ENCODE measurements at places on chromosomes 3 and 15.

- DNase-seq: no peak
Observed at GRCh38 chr3:64411101-64411500, 185.8 kb upstream of the PRICKLE2 start.

GRCh38 chr15:50228866-50229265, 36.7 kb downstream of the HDC start:
- DNase-seq: no peak

DNA sequence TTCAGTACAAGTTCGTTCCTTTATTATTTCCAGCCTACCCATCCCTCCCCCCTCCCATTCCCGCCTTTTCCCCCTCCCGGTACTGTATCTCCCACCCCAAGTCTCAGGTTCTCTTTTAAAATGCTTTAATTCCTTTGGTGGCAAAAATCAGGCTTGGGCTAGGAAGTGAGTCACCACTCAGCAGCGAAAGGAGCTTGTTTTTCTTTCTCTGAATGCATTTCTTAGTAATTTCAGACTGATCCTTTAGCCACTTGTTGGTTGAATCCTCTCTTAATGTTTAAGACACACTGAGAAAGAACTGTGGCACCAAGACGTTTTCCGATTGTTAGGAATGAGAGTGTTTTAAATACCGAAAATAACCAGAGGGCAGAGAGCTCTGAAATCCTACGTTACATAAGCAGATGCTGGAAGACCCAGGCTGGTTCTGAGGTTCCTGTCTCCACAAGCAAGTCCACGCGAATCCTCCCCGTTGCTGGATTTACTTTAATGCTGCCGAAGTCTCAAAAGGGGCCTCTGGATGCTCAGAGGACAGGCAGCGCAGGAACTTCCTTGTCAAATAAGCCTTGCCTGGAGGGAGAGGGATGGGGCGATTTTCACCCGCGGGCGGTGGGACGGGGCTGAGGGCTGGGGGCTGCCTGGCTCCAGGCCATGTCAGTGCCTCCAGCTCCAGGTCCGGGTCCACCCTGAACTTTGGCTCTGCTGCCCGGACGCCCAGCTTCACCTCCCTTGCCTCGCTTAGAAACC, 854 bp upstream of the COL8A1 start:
- peak; percentile 89 for DNase-seq

GRCh38 chr15:43517354-43518196, at the start of gene MAP1A:
TSS of gene MAP1A (plus strand) at chr15:43517608. CDS start at chr15:43521474, 3,866 bp downstream.
- peak; percentile 78 for DNase-seq

- DNase-seq: no peak
Observed at GRCh38 chr3:104906001-104906639, 460.6 kb upstream of the ALCAM start.

DNA sequence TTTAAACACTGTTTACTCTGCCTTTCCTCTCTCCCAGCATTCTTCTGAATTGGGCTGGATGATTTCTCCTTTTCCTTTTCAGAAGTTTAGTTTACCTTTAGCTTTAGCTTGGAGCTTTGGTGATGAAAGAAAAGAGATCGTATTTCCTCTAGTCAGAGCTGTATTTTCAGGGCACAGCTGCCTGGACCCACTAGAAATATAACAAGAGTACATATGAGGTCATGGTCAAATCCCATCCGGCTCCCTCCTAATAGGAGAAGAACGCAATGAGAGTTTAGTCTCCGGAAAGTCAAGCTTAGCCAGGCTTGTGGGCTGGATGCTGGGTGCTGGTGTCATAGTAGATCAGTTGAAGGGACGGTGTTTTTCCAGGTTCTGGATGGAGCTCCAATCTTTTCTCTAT, 177.1 kb upstream of the PFN2 start:
- peak; percentile 91 for DNase-seq

- no peak for DNase-seq
Observed at GRCh38 chr3:128914966-128915645, 35.7 kb downstream of the ACAD9 start.

- DNase-seq: no peak
Observed at GRCh38 chr3:188437926-188438325, 284.0 kb downstream of the LPP start.

- DNase-seq: peak; percentile 94
Observed at GRCh38 chr3:45199837-45200648, 26.0 kb downstream of the TMEM158 start.

DNA sequence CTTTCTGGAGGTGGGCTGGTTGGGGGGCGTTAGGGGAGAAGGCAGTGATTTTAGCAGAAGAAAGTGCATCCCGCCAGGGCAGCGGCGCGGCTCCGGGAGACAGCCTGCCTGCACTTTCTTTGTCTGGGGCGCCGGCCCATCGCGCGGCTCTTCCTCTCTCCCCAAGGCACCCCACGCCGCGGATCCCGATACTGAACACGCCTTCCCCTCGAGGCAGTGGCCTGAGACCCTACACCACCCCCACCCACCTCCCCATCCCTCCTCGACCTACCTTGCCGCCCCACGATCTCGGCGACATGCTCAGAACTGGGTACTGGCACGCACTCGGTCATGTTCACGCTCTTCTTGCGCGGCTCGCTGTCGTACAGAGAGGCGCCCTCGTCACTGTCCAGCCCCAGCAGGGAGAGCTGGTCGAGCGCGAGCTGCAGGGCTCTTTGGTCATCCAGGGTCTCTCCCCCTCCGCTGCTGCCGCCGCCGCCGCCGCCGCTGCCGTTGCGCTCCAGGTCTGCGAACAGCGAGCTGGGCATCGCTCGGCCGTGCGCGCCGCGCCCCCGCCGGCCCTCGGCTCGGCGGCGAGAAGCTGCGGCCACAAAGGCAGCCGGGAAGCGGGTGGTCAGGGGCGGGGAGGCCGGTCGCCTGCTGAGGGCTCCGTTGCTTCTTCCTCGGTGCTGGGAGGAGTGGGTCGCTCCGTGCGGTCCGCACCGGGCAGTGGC, 483 bp downstream of the MEX3B start:
- peak; percentile 56 for DNase-seq

DNA sequence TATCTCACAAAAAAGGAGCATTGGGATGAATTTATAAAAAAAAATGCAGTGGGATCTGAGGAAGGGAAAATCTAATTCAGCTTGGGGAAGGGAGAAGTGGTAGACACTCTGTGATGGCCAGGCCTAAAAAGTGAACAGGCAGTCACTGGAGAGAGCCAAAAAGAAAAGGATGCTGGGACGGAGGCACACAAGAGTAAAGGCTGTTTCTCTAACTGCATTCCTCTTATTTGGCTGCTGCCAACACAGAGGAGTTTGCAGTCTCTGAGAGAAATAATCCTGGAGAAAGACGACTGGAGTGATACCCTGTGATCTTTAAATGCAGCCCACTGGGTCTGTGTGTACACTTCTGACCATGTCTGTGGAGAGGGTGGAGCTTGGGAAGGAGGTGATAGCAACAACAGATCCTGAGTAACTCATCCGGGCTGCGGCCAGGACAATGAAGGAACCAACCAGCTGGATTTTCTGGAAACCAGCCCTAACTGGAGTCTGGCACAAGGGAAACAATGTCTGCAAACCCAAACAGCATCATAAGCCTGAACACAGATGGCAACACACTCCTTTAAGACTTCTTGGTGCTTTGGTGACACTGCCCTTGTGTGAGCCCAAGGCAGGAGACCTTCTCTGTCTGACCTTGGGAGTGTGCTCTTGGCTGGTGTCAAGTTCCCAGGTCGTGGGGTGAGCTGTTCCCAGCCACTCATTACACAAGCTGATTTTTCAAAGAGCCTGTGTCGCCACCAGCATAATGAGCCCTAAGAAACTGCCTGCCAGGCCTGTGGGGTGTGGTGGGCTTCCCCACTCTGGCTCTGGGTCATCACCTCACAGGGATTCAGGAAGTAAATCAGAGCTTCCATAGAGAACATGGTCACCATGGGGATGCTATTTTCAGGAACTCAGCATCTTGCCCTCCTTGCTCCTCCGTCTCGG, 8.0 kb downstream of the FYCO1 start:
- peak; percentile 47 for DNase-seq

DNA sequence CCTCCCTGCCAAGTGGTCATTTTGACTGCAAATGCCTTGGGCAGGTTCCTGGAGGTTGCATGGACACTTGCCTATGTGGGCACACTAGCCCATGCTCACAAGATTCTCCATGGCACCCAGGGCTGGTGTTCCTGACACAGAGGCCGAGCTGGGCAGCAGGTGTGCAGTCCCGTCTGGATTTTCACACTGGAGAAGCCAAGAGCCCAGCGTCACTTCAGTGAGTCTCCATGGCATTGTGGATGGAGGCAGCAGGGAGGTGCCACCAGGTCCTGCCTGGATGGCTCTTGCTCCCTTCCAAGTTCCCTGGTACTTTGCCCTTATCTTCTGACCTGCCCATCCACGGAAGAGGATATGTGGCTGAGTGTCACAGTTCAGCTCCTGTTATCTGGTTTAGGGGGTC, 63.7 kb upstream of the PLCL2 start:
- DNase-seq: no peak

DNA sequence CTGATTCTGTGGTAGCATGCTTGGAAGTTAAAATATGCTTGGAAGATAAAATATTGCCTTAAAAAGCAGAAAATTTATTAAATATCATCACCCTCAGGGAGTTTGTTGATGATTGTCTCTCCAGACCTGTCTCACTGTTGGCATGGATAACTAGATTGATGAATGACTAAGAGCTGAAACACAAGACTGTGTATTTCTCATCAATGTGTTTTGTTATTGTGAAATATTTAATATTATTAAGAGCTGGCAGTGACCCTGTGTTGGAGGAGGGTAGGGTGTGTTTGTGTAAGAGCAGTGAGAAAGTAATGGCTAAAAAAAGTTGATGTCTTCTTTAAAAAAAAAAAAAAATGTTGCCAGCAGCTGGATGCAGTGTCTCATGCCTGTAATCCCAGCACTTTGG, 82.2 kb downstream of the ITPR1 start:
- no peak for DNase-seq

- no peak for DNase-seq
Observed at GRCh38 chr15:99994849-99995248, 261.6 kb upstream of the LYSMD4 start.

GRCh38 chr3:156633335-156633734, 41.1 kb upstream of the TIPARP start:
- peak; percentile 75 for DNase-seq

GRCh38 chr3:175743733-175744400, 884.7 kb downstream of the NAALADL2 start:
- peak; percentile 64 for DNase-seq

DNA sequence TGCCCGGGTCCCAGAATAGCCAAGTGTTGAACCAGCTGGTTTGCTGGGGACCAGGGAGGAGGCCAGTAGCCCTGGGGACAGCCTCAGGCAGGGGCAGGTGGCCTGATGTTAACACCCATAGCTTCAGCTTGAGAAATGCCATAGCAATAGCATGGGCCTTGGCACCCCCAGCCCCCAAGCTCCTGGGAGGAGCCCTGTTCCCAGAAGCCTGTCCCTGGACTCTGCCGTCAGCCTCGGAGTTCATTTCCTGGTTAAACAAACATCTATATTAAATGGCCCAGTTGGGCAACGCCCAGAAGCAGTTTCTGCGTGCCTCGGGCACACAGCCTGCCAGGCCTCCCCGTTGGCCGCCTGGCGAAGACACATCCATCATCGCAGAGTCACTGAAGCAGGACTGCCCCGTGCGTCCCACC, 58.2 kb downstream of the FGD5 start:
- peak; percentile 7 for DNase-seq

- no peak for DNase-seq
Observed at GRCh38 chr3:4220065-4220464, 83.1 kb upstream of the SETMAR start.

GRCh38 chr15:53917109-53917508, 61.1 kb upstream of the UNC13C start:
- no peak for DNase-seq

DNA sequence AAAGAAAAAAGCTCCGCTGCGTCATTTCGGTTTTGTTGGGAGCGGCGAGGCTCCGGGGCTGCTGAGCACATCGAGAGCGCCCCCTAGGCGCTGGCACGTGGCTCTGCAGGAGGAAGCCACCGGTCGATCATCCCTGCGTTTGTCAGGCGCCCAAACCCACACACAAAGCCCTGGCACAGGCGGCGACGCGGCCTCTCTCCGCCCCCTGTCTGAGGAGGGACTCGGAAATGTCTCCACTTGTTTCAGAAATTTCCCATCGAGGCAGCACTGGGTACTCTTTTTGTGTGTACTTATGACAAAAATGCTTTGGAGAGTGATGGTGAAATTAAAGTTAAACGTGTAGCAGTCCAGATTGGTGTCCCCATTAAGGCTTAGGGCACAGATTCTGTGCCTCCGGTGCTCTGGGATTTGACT, 407.3 kb upstream of the ONECUT1 start:
- peak; percentile 32 for DNase-seq

DNA sequence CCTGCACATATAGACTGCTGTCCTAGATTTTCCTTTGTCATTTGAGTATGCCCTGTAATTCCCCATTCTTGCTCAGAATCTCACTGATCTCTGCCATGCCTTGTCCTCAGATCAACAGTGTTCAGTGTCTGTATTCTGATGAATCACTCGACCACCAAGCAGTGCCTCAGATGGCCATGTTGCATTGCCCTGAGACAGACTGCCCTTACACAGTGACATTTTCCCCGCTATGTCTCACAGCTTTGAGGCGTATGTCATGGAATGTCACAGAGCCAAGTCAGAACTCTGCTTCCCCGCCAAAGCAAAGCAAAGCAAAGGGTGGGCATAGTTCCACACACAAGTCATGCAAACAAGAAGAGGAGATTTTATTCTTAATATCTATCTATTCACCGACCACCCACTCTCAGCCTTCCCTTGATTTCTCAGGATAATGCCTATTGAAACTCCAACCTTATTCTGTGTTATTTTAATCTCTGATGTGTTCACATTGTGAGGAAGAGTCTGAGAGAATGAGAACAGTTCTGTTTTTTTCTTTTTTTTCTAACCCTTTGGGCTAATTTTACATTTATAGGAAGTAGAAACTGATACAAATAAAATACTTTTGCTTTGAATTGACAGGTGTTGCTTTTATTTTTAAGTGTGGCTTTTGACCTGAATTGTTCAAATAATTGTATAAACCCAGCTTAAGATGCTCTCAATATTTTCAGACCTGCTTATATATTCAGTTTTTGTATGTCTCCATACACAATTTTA, 16.9 kb upstream of the PSMD6 start:
- no peak for DNase-seq

GRCh38 chr3:188316723-188317070, 162.7 kb downstream of the LPP start:
- DNase-seq: no peak

DNA sequence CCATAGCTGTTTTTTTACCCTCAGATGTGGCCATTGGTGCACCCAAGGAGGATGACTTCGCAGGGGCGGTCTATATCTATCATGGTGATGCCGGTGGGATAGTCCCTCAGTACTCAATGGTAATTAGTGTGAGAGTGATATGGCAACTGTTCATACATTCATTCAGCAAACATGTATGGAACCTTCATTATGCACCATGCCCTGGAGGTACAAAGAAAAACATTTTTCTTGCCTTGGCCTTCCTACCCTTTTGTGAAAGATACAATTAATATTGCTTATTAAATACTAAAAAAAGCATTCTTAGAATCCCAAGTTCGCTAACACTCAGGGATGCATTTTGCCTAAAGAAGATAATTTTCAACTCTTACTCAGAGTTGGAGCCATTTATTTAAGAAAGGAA, 342.4 kb upstream of the CTDSPL start:
- DNase-seq: no peak

- DNase-seq: no peak
Observed at GRCh38 chr15:57495554-57496165, 96.0 kb upstream of the MYZAP start.

- DNase-seq: no peak
Observed at GRCh38 chr15:25545017-25545416, 106.2 kb upstream of the UBE3A start.

- no peak for DNase-seq
Observed at GRCh38 chr3:94811836-94812235, 749.0 kb downstream of the NSUN3 start.

GRCh38 chr15:77418966-77419835, 703 bp downstream of the PEAK1 start:
- peak; percentile 51 for DNase-seq
